ENCODE measurements at places on chromosomes 1 and 21. TPM values are rescaled to one million over a fixed set of nuclear protein-coding genes. Genes with fewer than 3 reads are reported as not detected.
A peak's percentile ranks its signal among the peaks of the same experiment; 100 is the strongest.

C1orf141 gene
- 0.07 TPM for total RNA-seq

GRCh38 chr1:223712194-223712849 is at the start of gene CAPN2:
Gene CAPN2 (plus strand): TSS chr1:223712539. CDS start chr1:223712641, 102 bp downstream.
- peak; percentile 84 for DNase-seq

GRCh38 chr1:58107943-58108342 is 438.6 kb downstream of the OMA1 start:
- DNase-seq: no peak

SSR2 gene
- 240 TPM for total RNA-seq

DNA sequence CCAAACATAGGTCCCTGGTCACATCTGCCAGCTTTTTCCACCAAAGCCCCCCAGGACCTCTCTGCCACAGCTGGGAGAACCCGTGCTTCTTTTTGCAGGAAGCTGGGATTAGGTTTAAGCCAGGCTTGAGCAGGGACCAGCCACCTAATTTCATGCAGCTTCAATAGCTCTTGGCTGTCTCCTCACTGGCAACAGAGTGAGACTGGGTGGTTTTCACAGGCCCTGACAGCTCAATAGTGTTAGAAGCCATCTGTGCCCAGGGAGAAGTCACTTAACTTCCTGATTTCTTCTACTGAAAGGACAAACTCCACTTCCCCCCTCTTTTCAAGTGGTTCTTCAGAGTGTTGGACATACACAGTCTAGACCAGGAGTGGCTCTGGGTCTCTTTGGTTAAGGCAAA is 20.4 kb upstream of the SRSF4 start:
- no peak for DNase-seq

KLHDC7A gene
- not detected for total RNA-seq

ADCY10 gene
- total RNA-seq: 0.33 TPM

DNA sequence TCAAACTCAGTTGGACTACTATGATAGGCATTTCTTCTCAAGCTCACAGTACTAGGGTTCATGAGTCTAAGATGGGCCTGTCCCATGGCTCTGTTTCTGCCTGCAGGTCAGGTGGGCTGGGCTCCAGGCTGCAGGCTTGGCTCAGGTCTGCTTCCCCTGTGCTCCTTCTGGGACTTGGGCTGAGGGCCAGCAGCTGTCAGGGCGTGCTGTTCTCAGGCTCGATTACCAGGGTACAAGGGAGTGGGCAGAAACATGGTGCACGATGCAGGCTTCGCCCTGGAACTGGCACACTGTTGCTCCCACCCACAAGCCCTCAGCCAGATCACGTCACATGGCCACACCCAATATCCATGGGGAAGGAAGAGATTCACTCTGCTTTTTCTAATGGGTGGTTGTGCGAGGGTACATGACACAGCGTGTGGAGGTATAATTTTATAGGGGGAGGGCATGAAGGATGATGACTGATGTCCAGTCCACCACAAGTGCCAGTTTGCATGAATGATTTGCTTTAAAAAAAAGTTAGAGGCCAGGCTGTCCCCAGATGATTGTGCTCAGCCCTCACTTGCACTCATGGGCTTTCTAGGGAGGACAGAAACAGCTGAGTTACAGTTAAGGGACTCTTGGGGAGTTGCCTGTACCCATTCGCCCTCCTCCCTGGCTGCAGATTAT is 118.0 kb downstream of the ACTL8 start:
- DNase-seq: no peak

DNA sequence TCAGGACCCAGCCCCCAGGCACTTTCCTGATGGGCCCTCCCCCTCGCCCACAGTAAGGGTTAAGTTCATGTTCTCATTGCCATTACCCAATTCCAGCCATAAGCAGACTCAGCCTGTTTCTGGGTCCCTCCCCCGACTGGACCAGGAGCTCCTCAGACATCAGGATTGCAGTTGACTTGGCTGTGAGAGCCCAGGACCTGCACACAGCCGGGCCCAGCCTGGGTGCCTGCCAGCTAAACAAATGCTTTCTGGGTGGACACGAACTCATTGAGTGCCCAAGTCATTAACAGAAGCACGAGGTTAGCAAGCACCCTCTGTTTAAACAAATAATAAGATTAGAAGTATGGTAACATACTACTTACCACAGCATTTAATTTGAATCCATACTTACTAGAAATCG is 147.9 kb upstream of the POU3F1 start:
- no peak for DNase-seq

GRCh38 chr1:4087530-4088420 is 187.7 kb upstream of the C1orf174 start:
- no peak for DNase-seq

C1QB gene
- not detected for total RNA-seq

GRCh38 chr1:109105881-109106280 is 8.0 kb upstream of the ELAPOR1 start:
- DNase-seq: no peak

DNA sequence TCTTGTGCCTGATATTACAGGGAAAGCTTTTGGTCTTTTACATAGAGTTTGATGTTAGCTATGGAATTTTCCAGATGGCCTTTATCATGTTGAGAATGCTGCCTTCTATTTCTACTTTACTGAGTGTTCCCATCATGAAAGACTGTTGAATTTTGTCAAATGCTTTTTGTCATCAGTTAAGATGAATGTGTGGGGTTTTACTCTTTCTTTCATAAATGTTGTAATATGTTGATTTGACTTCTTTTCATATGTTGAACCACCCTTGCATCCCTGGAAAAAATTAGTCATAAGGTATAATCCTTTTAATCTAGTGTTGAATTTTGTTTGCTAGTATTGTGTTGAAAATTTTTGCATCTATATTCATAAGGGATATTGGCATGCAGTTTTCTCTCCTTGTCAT is 16.1 kb upstream of the HOOK1 start:
- no peak for DNase-seq

Measured in natural killer cell treated with Interleukin-12 subunit alpha and Interleukin-12 subunit beta and Interleukin-15 and Interleukin-18, amount 100 ng/mL, for 72 hours (primary cell).